Stimulated activated CD4-positive, alpha-beta T cell treated with anti-CD3 and anti-CD28 coated beads, TNF-alpha, amount 100 ng/mL, for 24 hours (primary cell): ENCODE measurements at places on chromosomes 1 and 21.

DNA sequence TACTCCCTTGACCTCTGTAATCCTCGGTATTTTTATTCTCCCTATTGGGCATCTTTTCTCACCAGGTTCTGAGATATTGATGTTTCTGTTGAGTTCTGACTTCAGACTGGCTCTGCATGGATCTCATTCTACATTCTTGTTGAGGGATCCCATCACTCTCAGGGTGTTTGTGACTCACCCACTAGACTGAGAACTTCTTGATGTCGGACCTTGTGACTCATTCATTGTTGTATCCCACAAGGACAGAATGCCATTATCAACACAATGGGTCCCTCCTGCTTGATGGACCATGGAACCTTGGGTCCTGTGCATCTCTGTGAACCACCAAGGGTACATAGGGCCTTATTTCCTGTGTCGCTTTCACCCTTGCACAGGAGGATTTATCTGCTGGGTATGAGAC lies 174.1 kb downstream of the PBX1 start:
- DNase-seq: no peak

GRCh38 chr1:153683854-153684253 lies 5.4 kb downstream of the NPR1 start:
- no peak for DNase-seq

GRCh38 chr1:7247158-7247557 lies 461.9 kb downstream of the CAMTA1 start:
- DNase-seq: no peak

DNA sequence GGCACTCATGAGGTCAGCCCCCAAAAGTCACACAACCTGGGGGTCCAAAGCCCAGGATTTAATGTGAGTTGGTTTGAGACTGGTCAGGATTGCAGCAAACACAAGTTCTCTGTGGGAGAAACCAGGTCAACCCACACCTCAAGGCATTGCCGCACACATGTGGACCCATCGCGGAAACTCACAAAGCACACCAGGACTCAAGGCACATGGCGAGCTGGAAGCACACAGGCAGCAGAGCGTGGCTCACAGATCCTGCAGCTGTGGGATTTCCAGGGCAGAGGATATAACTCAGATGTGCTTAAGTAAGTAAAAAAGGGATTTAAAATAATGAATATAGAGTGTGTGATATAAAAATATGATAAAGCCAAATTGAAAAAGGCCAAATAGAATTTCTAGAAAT lies 51.6 kb upstream of the ADARB1 start:
- no peak for DNase-seq

GRCh38 chr21:17602874-17603273 lies 9.8 kb downstream of the BTG3 start:
- DNase-seq: no peak

- no peak for DNase-seq
Measured at GRCh38 chr1:78033797-78034172, 12.0 kb upstream of the GIPC2 start.

GRCh38 chr1:27090911-27091310 lies 64.0 kb downstream of the SLC9A1 start:
- DNase-seq: no peak

- DNase-seq: no peak
Measured at GRCh38 chr1:184748740-184749139, 5.9 kb downstream of the EDEM3 start.

- DNase-seq: no peak
Measured at GRCh38 chr1:46687093-46687659, 15.5 kb downstream of the TEX38 start.

- DNase-seq: no peak
Measured at GRCh38 chr1:26277261-26277661, 2.6 kb upstream of the SH3BGRL3 start.

DNA sequence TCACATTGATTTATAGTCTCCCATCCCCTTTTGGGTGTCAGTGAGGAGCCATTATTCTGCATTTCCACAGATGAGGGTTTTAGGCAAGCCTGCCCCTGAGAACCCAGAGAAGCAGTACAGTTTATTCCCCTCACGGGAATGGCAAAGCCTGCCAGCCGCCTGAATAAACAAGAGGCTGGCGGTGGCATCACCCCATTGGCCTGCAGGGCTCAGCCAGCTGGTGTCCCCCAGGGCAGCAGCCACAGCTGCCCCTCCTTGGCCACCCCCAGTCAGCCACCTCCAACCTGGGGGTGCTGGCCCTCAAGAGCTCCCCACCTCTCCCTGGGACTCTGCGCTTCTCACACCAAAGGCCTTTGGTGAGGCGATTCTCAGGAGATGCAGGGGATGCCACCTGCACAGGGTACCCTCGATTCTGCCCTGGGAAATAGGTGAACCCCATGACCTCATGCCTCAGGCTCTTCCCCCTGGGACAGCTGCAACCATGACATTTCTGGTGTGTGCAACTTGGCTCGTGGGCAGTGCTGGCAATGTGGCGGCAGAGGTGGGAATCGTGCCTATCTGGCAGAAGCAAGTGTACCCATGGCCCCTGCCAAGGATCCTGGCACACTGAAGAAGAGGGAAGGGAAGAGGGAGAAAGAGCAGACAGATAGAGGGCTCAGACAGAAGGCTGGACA lies 14.0 kb downstream of the OLFML2B start:
- DNase-seq: no peak

- no peak for DNase-seq
Measured at GRCh38 chr1:179876300-179876715, 1.3 kb downstream of the TOR1AIP2 start.

- DNase-seq: no peak
Measured at GRCh38 chr1:213541641-213542040, 446.1 kb upstream of the PROX1 start.

GRCh38 chr1:202802998-202803932 lies 5.0 kb downstream of the KDM5B start:
- no peak for DNase-seq

DNA sequence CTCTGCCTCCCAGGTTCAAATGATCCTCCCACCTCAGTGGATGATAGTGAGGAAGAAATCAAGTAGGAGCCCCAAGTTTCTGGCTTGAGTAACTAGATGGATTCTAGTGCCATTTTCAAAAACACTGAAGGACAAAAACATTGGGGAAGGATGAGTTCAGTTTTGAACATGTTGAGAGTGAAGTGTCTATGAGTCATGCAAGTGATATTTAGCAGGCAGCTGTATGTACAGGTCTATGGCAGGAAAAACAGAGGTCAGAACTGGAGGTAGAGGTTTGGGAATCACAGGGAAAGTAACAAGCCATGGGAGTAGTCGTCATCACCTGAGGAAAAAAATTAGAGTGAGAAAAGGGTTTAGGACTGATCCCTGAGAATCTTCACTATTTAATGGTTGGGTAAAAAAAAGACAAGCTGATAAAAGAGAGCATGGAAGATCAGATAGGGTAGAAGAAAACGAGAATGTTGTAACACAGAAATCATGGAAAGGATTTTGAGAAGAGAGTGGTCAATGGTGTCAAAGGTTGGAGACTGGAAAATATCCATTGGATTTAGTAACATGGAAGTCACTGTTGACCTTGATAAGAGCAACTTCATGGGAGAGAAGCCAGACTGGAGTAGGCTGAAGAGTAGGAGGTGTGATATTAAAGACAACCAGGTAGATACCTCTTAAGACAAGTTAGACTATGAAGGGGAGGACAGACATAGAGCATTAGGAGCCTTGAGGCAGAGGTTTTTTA lies 53.1 kb downstream of the DIPK1A start:
- DNase-seq: no peak

GRCh38 chr1:151238467-151238739 lies 16.1 kb upstream of the PSMD4 start:
- no peak for DNase-seq

DNA sequence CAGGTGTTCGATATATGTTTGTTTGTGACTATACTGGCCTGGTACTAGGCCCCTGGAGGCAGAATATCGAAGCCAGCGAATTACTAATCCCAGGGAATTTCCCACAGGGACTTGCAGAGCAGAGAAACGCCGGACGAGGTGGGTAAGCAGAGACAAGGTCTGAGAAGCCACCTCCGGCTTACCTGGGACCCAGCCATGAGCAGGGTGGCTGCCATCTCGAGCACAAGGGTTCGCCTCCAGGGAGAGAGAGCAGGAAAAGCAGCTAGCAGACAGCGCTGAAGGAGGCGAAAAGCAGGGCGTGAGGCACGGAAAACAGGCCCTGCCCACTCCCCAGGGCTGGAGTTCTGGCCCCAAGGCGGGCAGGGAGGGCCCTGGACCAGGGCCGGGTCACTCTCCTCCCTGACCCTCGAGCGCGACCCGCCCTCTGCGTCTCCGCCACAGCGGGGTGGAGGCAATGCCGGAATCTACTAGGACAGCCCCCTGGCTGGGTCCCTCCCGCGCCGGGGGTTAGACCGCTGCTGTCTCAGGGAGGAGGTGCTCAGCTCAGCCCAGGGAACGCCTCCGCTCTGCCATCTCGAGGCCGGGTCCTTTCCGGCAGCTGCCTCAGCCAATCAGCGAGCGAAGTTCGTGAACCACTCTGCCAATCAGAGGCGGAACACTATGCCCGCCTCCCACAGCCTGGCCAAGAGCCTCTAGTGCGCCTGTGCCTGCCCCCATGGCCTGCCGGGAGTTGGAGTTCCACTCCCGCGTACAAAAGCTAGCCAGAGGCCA lies 1.7 kb downstream of the ZNF436 start:
- DNase-seq: peak; percentile 96

DNA sequence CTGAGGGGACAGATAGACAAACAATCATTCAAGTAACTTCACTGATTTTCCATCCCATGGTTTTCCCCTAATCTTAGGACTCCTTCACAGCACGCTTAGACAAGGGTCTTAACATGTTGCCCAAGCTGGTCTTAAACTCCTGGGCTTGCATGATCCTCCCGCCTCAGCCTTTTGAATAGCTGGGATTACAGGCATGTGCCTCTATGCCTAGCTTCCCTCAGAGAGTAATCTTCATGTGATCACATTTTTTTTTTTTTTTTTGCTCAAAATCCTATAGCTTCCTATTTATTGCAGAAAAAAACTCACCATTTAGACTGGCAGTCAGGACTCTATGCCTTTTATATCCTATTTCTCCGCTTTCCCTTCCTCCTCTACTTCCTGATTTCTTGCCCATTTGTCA lies 90.4 kb upstream of the DPH5 start:
- DNase-seq: no peak

DNA sequence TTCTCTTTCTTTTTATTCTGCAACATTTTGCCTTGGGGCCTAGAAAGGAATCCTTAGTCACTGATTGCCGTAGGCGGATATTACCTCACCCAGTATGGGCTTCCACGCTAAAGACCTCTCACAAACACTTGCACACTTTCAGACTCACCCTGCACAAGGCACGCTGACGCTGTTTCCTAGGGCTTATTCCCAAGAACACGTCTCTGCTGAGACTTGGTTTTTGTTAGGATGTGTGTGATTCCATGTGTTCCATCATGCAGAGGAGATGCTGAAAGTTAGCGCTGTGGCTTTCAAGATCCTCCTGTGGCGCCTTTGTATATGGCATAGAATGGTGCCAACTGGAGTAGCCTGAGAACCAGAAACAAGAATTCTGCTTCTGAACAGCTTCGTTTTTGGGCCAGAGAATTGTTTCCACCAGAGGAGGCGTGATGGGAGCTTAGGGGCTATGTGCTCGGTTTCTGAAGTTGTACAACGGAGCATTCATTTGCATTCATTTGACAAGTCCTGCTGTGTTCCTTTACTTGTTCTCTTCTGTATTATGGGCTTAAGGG lies 297.0 kb downstream of the DISC1 start:
- no peak for DNase-seq

GRCh38 chr1:230464671-230465070 lies 38.5 kb upstream of the PGBD5 start:
- no peak for DNase-seq

DNA sequence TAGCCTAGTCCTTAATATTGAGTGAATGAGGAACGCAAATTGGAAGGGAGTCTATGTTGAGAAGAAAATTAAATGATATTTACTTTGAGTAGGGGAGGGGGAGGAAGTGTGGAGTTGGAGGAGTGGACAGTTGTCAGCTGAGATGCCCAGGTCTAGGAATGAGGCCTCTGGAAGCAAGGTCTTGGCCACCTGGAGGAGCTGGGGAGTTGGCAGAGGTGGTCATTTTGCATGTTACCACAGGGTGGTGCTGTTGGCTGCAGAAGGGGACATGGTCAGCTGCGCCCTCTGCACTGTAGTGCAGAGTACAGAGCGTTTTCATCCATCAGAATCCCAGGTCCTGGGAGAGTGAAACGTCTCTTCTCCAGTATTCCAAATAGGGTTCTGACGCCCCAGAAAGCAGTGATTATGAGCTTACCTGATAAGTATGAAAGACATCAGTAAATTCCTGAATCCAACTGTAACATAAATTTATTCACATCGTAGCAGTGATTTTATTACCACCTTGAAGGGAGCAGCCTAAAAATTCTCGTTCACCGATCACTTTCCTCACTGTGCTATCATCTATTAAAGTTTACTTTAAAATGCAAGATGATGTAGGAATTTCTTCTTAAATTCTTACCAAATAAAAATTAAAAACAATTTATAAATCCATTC lies 13.8 kb downstream of the PARK7 start:
- DNase-seq: peak; percentile 18

- DNase-seq: no peak
Measured at GRCh38 chr1:26459573-26460031, 12.6 kb upstream of the HMGN2 start.

DNA sequence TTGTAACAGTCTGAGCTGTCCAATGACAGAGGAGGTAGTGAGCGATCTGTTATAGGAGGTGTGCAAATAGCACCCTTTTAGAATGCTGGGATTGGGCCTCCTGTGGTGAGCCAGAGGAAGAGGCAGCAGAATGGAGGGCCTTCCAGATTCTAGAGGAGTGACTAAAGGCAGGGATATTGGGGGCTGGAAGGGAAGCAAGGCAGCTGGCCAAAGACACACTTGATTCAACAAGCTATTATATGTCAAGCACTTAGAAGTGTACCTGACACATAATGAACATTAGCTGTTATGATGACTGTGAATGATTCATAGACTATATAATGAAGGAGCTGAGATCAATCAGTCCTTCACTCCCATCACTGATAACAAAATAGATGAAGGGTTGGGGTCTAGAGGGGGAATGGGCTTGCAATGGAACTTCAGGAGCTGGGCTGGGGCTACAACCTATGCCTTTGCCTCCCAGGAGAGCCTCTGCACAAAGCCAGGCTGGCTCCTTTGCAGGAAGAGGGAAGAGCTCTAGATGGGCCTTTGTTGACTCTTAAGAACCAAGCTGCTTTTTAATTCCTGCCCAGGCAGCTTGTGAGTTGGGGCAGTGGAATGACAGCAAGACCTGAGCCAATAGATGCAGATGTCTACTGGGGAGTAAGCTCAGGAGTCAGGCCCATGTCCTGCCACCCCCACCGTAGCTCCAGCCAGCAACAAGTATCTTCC lies 2.3 kb upstream of the MKNK1 start:
- DNase-seq: no peak
